ENCODE measurements at places on chromosomes 11 and 22.

- DNase-seq = peak; percentile 23
These were observed 3.7 kb downstream of the LYVE1 start for GRCh38 chr11:10564696-10565318.

GRCh38 chr11:73315293-73316020 is 7.4 kb downstream of the ARHGEF17 start:
- no peak for DNase-seq

GRCh38 chr11:94658386-94658785 is 91.2 kb downstream of the PIWIL4 start:
- no peak for DNase-seq

GRCh38 chr11:120243221-120243620 is 3.3 kb downstream of the POU2F3 start:
- no peak for DNase-seq

All from fibroblast of mammary gland (primary cell).